ENCODE measurements at places on chromosomes 3 and 15.
A peak's percentile ranks its signal among the peaks of the same experiment; 100 is the strongest.

DNA sequence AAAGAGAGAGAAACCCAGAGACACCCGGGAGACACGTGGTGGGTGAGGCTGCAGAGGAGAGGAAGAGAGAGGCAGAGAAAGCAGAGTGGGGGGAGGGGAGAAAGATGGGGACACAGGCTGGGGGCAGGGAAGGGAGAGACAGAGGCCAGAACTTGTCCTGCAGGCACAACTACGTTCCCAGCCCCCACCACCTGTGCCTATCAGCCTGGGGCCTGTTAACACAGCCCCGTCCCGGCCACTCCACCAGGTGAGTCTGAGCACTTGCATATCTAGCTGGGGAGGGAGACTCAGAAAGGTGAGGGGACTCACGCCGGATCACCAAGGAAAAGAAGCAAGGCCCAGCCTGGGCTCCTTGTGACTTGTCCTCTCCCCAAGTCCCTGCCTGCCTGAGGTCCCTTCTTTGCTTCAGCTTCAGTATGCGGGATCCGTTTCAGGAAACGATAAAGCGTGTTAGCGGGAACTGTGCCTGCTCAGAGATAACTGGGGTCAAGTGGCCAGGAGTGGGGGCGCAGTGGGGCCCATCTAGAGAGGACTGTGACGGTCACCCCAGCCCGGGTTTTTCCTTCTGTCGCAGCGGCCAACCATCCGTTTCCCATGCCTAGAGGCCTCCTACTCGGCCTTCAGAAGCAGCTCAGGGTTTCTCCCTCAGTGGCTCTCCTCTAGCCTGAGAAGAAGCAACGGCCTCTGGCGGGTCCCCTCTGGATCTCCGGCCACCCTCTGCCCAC lies 10.3 kb downstream of the LINGO1 start:
- no peak for DNase-seq

DNA sequence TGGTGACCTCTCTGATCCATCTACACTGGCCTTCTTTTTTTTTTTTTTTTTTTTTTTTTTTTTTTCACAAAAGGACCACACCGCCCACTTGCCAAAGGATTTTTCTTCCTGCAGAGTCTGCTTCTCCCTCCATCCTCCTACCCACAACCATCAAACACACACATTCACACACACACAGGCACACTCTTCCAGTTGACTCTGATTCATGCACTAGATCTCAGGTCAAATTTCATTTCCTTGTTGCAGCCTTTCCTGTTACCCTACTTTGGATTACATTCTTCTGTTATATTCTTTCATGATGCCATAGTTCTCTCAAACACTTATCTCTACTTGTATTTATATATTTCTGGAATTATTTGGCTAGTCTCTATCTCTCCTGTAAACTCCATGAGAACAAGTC lies 133.9 kb downstream of the STAC start:
- DNase-seq, result no peak

DNA sequence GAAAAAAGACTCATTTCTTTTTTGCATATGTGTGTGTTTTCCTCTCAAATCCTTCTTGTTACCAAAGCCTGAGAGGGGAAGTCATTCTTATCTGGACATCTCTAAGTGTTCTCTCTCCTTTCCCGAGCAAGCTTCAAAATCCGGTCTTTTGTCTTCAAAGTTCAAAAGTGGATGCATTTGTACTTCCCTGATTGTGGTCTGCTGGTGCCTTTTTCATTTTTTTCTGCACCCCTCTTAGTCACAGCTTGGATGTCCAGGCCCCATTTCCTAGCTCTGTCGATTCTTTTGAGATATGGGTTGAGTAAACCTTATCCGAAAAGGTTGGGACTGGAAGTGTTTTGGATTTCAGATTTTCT lies 34.8 kb downstream of the EHD4 start:
- DNase-seq, result no peak

GRCh38 chr3:61414456-61414855 lies 146.9 kb upstream of the PTPRG start:
- no peak for DNase-seq

DNA sequence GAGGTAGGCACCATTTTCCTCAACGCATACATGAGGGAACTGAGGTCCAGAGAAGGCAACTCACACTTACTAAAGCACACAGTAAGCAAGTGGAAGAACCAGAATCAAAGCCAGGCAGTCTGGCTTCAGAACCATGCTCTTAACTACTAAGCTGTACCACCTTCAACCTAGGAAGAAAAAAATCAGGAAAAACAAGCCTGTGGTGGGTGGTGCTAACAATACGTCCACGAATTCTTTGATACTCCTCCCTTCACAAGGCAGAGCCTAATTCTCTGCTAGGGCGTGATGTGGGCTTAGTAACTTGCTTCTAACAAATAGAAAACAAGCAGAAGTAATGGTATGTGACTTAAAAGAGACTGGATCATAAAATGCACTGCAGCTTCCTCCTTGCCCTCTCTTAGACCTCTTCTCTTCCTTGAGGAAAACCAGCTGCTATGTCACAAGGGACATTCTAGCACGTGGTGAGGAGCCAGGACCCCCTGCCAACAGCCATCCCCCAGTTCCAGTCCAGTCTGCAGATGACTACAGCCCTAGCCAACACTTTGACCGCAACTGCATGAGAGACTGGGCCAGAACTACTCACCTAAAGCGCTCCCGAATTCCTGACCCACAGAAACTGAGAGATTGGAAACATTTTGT lies 36.9 kb downstream of the HACD2 start:
- DNase-seq, result no peak

GRCh38 chr15:52439470-52439869 lies 89.2 kb downstream of the MYO5A start:
- DNase-seq, result no peak

GRCh38 chr15:50685191-50685975 lies 1.2 kb downstream of the TRPM7 start:
- DNase-seq, result no peak

GRCh38 chr3:101779047-101779821 lies at the start of gene NXPE3:
Gene NXPE3 (plus strand): TSS chr3:101779211. CDS start chr3:101785597, 6,386 bp downstream.
- peak; percentile 88 for DNase-seq

GRCh38 chr15:96046620-96047240 lies 283.8 kb upstream of the NR2F2 start:
- no peak for DNase-seq

- no peak for DNase-seq
These were observed 67.4 kb downstream of the DTWD1 start for GRCh38 chr15:49688135-49688790.

DNA sequence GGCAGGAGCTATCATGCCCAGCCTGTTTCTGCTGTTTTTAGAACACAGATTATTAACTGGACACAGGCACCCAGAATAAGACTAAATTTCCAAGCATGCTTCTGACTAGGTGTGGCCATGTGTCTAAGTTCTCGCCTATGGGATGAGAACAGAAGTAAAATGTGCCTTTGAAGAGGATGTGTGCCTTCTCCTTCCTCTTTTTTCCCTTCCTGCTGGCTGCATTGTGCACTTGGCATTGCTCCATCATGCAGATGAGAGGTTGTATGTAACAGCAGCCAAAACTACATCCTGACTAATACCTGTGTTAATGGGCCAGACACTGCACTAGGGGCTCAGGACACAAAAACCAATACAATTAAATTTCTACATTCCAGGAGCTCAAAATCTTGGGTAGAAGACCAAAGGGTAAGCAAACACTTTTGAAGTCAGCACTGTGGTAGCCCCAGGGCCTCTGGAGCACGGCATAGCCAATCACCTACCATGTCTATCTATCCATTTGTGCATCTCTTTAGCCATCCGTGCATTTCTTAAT lies 40.9 kb upstream of the RNU6-1 start:
- DNase-seq, result no peak

- no peak for DNase-seq
These were observed 243.7 kb downstream of the UACA start for GRCh38 chr15:70519616-70520015.

- DNase-seq, result no peak
These were observed 53.5 kb upstream of the CCR2 start for GRCh38 chr3:46300461-46300789.

- DNase-seq, result no peak
These were observed 96.5 kb downstream of the TGFBR2 start for GRCh38 chr3:30702828-30703397.

DNA sequence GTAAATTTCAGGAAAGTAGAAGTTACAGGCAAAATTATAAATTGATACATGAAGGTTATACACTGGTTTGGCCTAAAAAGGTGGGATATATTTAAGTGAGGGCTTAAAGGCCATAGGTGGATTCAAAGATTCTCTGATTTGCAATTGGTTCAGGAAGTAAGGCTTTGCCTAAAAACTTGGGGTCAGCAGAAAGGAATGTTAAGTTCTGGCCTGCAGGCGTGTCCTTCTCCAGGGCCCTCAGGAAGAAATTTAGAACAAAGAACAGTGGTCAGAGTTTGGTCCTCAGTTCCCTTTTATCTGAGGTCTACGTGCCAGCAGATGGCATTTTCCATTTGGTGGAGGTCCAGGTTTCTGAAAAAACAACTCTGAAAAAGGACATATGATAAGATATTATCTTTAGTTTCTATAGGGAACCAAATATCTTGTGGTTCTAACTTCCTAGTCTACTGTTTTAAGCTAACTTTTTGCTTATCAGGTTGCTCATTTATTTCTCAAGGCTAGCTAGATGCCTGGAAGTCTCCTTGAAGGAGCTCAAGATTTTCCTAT lies 40.5 kb downstream of the SCN11A start:
- no peak for DNase-seq

DNA sequence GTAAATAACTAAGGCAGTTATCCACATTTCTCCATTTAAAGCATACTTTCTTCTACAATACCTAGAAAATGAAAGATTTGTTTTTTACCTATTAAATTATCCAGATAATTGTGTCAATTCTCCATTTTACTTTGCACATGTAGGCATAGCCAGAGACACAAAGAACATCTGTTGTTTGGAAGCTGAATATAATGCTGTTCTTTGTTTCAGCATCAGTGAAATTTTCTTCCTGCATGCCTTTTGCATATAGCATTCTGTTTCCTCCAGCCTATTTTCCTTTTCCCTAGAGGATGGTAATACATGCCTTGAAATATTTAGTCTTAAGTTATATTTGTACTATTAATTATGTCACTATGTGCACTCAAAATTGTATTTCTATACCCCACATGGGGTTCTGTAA lies 233.7 kb downstream of the CNTN6 start:
- no peak for DNase-seq

GRCh38 chr15:77013776-77014131 lies 18.8 kb downstream of the PSTPIP1 start:
- peak; percentile 78 for DNase-seq

GRCh38 chr3:79011821-79012529 lies 755.8 kb downstream of the ROBO1 start:
- no peak for DNase-seq

GRCh38 chr3:14429640-14430039 lies 27.2 kb downstream of the SLC6A6 start:
- DNase-seq, result no peak

- no peak for DNase-seq
These were observed 4.7 kb upstream of the CLDN1 start for GRCh38 chr3:190326930-190327329.

DNA sequence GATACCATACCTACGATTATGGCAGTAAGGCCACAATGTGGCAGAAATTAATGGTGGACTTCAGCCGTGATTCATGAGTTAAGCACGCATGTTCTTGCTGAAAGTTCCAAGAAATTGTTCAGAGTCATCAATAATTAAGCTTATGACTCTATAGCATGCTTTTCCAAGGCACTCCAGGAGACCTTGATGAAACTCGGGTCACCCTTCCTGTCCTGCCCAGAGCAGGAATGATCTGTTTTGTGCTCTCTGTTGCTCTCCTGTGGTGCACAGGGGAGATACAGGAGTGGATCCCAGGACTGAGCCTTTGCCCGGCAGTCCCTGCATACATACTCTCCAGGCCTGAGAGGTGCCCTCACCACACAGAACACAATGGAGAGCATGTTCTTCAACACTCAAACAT lies 141.6 kb upstream of the SLC2A2 start:
- no peak for DNase-seq

GRCh38 chr3:3648988-3649679 lies 150.1 kb upstream of the LRRN1 start:
- no peak for DNase-seq

GRCh38 chr3:8278448-8278847 lies 223.2 kb upstream of the LMCD1 start:
- no peak for DNase-seq

- no peak for DNase-seq
These were observed 71.9 kb downstream of the PFN2 start for GRCh38 chr3:149898771-149899170.

DNA sequence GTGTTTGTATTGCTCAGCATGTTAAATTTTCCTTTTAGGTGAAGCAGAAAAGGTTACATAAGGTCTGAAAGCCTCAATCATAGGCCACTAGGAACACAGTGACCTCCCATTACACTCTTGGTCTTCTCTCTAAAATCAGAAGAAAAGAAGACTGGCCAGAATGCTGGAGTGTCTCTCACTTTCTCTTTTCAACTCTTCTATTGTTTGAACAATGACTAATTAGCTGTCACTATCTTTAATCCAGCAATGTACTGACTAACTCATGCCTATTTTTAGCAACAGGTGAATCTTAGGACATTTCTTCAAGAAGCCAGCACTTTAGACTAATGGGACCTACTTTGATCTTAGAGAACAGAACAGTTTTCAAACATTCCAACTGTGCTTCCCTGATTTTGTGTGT lies 142.8 kb downstream of the TGFBR2 start:
- DNase-seq, result no peak

GRCh38 chr3:115783938-115784738 lies 160.8 kb downstream of the GAP43 start:
- peak; percentile 82 for DNase-seq

- no peak for DNase-seq
These were observed 1.1 kb downstream of the NCKIPSD start for GRCh38 chr3:48684480-48685143.

DNA sequence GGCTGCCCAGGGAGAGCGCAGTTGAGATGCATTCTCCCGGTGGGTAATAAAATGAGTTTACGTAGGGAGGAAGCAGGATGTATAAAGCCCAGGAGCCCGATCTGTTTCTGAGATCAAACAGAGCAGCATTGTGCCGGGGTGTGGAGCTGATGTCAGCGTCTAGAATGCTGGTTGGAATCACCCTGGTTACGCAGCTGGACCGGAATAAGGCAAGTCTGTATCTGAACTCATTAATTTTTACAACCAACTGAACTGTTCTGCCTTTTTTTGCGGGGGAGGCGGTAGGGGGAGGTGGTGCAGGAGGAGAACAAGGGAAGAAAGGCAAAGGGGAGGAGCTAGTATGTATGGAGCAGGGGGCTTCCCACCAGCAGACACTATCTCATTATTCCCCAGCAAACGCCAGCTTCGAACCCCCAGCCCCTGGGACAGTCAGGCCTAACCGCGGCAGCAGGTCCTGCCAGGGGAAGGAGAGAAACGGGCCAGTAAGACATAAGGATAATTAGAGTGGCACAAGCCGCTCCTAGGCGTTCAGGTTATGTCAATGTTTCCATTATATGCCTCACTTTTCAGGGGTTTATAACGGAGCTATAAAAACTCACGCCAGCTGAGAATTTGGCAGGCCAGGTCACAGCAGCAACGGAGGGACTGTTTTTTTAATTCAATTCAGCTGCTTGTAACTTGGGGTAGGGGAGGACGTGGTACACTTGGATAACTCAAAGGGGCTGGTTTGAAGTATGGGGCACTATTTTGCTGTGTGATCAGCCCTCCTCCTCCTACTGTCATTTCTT lies 175.3 kb upstream of the HES1 start:
- DNase-seq, result no peak

GRCh38 chr3:155292133-155292532 lies 1.4 kb downstream of the STRIT1 start:
- DNase-seq, result no peak
